ENCODE measurements at places on chromosomes 1 and 21. TPM values are rescaled to one million over a fixed set of nuclear protein-coding genes. Genes with fewer than 3 reads are reported as not detected.

Gene AMPD1
- total RNA-seq: not detected

Gene ARTN
- not detected for total RNA-seq

Gene ALPL
- not detected for total RNA-seq

Gene A3GALT2
- not detected for total RNA-seq

Gene SEMA4A
- 18.4 TPM for total RNA-seq

Gene FAM78B
- total RNA-seq: 0.25 TPM

Gene CD53
- total RNA-seq: 205 TPM

Gene OR10Z1
- total RNA-seq: not detected

Gene TNFAIP8L2
- total RNA-seq: 26.6 TPM

Gene RHBDL2
- not detected for total RNA-seq

Gene LYPD8
- not detected for total RNA-seq

Gene PTPN7
- 454 TPM for total RNA-seq

Gene NR0B2
- total RNA-seq: not detected

Gene CLCC1
- total RNA-seq: 16.8 TPM

Gene SYTL1
- 20.0 TPM for total RNA-seq

Measured in activated CD8-positive, alpha-beta memory T cell treated with anti-CD3 and anti-CD28 coated beads for 36 hours (primary cell).